ENCODE measurements at places on chromosomes 2 and 18.
A peak's percentile ranks its signal among the peaks of the same experiment; 100 is the strongest.

DNA sequence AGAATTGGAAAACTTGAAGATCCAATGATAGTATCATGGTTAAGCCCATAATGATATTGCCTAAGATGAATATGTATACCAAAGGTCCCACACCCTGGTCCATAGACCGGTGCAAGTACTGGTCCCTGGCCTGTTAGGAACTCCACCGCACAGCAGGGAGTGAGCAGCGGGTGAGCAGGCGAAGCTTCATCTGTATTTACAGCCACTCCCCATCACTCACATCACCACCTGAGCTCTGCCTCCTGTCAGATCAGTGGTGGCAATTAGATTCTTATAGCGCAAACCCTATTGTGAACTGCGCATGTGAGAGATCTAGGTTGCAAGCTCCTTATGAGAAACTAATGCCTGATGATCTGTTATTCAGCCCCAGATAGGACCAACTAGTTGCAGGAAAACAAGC lies 402.4 kb downstream of the EPHA4 start:
- no peak for DNase-seq

- no peak for DNase-seq
Measured at GRCh38 chr2:64012115-64012514, 7.1 kb downstream of the VPS54 start.

DNA sequence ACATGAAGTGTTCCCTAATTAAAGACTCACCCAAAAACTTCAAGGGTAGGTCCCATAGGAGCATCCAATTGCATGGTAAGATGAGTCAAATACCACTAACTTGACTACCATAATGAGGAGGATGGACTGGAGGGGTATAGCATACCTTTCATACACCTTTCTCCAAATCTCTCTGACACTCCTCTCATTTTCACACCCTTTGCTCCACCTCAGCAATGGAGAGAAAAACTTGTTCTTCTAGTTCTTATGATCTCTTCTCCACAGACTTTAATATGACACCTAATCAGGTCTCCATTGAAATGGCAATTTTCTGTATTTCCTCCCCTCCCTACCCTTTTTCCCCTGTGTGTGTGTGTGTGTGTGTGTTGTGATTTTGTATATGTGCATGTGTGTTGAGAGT lies 41.1 kb upstream of the MAP2 start:
- no peak for DNase-seq

GRCh38 chr2:105573910-105574655 lies 170.6 kb upstream of the NCK2 start:
- no peak for DNase-seq

DNA sequence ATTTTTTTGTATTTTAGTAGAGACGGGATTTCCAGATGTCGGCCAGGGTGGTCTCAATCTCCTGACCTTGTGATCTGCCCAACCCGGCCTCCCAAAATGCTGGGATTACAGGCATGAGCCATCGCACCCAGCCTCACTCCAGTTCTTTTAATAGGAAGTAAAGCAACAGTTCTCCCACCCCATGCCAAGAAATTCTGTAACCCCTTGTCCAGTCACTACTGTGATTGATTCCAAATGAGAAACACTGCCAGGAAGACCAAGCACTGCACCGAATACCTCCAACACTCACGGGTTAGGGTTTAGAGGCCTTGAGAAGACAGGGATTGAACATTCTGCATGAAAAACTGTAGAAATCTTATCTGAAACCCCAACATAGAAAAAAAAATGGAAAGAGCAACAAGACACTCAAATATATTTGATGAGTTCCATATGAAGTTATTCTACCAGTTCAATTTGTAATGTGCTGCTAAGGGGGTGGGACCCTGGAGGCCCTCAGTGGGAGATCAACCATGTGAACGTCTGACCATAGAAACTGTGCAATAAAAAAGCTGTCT lies 48.2 kb upstream of the BIN1 start:
- peak; percentile 35 for DNase-seq

DNA sequence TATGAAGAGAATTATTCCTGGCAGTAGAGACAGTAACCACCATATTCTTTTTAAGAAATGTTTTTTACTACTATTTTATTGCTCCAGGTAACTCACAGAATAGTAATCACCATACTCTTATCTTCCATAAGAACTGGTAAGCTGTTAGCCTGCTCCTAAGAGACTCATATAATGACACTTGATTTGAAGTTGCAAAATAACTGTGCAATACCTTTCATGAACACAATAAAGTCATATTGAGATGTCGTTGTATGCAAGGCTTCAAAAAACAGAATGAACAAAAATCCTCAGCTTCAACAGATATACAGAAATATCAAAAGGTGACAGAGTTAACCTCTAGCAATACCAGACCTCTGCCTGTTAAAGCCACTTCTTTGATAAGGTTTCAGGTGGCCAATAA lies 360.1 kb downstream of the NBAS start:
- DNase-seq, result no peak

DNA sequence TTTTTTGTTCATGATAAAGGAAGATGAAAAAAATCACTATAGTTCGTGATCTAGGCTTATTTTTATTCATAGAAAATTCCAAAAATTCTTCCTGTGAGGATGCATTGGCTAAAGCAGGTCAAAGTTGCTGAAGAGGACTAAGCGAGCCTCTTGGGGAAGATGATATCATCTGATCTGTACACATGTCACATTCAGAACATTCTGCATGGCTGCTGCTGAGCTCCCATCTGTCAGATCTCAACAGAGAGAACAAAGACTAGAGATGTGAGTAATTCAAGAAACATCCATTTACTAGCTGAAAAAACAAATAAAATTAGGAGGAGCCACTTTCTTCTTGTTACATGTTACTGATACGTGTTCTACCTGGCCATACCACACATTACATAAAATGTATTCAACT lies 518.6 kb upstream of the FSIP2 start:
- peak; percentile 50 for DNase-seq

DNA sequence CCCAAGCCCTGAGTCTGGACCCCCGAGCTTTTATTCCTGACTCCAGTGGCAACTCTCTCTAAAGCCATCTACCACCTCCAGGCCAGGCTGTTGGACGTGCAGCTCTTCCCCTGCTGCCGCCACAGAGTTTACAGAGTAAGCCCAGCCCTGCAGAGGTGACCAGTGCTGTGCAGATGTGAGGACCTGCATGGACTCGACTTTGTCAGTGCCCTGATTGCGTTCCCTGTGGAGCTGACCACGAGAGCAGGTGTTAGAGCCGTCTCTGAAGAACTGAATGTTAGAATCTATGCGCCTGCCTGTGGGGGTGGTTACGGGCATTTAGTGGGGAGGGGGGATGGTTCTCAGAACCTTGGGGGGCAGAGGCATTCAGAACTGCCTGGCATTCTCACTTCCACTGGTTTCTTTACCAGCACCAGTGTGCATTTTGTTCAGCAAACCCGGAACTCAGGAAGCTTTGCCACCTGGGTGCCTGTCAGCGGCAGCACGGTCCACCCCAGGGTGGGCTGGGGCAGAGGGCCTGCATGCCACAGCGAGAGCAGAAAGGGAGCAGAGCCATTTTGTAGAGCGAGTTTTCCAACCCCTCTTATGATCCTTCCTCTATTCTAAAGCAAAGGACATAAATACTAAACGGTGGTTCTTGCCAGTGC lies 137.9 kb downstream of the KLHL29 start:
- DNase-seq, result no peak

DNA sequence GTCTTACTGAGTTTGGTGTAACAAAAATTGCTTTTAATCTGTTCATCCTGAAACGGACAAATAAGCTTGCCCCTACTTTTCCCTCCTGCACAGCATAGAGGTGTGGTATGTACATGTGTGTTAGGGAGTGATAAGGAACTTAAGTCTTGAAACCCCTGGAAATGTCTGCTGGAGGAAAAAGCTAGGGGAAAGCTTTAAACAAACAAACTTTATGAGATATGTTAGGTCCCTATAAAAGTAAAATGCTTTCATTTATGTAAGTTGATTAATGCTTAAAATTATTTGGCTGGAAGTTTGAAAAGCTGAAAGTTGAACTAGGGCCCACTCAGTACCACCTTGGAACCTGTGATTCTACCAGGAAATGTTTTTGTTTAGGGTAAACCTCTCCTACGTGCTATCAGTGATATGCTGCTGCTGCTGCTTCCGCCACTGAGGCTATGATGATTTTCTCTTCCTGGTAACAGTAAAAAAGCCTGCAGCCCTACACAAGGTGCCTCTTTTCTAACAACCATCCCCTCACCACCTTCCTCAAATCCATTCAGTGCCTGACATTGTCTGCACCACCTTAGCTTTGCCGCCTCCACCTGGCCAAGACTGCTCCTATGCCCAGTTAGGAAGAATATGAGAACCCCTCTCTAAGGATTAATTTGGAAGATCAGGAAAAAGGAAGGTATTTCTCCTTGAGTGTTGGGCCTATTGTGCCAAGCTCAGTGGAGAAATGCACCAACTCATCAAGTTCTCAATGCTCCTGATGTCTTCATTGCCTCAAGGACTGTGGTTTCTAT lies 2.5 kb upstream of the YES1 start:
- DNase-seq, result no peak

- no peak for DNase-seq
Measured at GRCh38 chr18:2192562-2192961, 378.7 kb downstream of the METTL4 start.

DNA sequence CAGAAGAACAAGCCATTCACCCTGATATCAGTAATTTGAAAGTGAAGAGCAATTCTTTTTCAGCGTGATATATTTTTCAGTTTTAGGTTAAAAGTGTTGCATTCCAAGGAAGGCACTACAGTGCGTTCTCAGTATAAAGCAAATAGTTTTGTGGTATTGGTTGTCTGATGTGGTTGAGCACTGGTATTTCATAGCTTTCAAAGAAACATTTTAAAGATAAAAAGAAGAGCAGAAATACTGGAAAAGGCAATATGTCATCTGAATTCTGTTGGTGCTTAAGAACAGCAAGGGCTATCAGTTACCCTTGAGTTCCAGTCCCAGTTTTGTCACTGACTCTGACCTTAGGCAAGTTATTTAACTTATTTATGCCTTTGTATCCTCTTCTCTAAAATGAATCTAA lies 191.6 kb downstream of the BABAM2 start:
- DNase-seq, result peak; percentile 85

DNA sequence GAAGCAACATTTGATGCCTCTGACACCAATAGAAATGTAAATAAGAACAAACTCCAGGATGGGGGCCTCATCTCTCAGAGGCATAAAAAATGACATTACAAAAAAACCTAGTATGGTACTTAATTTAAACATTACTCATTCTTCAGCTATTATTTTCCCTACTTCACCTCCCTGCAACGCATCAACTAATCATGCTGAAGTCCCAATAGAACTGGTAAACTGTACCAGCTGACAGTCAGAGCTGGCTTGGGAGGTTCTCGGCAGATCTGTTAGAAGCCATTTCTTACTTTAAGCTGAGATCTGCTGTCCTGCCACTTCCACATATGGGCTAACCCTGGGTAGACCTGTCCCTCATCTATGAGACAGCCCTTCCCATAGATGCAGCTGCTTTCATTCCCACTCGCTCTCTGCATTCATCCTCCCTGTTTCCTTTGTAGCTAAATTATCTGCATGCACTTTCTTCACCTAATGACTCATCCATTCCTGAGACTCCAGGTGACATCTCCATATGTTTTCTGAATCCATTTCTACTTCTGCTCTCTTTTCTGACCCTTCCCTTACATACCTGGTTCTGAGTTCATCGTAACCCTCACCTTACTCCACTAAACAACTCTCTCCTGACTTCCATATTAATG lies 108.1 kb downstream of the AOX1 start:
- DNase-seq, result peak; percentile 21

DNA sequence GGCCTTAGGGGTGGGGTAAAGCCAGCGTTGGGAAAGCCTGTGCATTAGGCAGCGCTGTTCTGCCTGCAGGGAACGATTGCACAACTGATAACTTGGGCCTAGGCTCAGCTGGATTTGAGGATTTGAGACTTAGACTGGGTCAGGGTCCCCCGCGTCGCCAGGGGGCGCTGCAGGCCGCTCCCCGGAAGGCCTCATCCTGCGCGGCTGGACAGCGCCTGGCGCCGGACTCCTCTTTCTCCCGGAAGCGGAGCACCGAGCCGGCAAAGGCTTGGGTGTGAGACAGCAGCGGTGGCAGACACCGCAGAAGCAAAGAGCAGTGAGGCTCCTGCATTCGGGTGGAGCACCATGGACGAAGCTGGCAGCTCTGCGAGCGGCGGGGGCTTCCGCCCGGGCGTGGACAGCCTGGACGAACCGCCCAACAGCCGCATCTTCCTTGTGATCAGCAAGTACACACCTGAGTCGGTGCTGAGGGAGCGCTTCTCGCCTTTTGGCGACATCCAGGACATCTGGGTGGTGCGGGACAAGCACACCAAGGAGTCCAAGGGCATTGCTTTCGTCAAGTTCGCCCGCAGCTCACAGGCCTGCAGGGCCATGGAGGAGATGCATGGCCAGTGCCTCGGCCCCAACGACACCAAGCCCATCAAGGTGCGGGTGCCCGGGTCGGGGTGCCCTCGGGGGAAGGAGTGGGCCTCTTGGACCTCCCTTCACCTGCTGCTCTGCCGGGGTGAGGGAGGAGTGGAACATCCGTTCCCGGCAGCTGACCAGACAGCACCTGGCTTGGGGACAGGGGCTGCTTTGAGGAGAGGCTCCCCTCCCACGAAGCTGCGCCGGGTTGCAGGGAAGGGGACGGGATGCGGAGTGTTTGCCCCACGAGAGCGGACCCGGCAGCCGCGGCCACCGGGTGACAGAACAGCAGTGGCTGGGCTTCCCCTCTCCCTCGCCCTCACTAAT lies at the start of gene RBM45:
TSS of gene RBM45 (plus strand) at position 236 of the 951 bp plus-strand sequence. CDS start at position 346, 110 bp downstream.
- peak; percentile 92 for DNase-seq

DNA sequence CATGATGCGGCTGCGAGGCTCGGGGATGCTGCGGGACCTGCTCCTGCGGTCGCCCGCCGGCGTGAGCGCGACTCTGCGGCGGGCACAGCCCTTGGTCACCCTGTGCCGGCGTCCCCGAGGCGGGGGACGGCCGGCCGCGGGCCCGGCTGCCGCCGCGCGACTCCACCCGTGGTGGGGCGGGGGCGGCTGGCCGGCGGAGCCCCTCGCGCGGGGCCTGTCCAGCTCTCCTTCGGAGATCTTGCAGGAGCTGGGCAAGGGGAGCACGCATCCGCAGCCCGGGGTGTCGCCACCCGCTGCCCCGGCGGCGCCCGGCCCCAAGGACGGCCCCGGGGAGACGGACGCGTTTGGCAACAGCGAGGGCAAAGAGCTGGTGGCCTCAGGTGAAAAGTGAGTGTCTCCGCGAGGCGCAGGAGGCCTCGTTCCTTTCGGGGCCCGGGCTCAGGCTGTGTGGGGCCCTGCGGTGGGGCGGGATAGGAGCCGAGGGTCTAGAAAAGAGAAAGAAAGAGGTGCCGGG lies 520 bp downstream of the GLS start:
- no peak for DNase-seq

DNA sequence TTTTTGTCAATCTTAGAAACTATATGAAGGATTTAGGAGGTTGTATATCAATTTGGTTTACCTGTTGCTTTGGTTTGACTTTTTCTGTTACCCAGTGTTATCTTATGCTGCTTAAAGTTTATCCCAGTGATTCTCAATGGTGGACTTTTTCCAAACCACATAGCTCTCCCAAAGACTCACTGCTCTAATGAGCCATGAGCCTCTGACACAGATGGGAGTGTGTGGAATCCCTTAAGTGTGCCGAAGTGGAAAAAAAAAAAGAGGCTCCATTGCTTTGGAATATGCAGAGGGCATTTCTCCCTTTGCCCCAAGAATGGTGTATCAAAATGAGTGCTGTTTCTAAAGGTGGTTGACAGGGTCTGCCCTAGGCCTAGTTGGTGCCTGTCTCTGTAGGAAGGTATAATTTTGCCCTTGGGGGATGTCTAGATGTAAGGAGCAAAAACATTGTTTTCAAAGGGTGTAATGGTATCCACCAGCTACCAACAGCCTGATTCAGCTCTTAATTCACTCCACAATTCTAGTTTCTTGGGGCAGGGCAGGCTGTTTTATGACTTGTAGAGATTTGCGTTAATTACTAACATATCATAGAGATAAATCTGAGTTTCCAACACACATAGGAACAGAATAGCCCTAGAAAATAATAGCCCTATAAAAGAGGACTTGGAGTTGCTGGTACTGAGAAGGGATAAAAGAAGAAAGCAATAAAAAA lies 64.3 kb upstream of the CYP26B1 start:
- DNase-seq, result peak; percentile 69

Data from iris pigment epithelial cell (primary cell).